Tibial nerve (tissue), 4 donors: ENCODE measurements at places on chromosomes 13 and 19. TPM values are rescaled to one million over a fixed set of nuclear protein-coding genes. Genes with fewer than 3 reads are reported as not detected.

Gene TNFSF9
- total RNA-seq, result 1.2 TPM

Gene SPRED3
- 0.21 TPM for total RNA-seq

Gene LYPD3
- 0.44 TPM for total RNA-seq

Gene ZNF534
- 0.66 TPM for total RNA-seq

Gene CYP4F8
- total RNA-seq, result not detected

Gene IGSF23
- total RNA-seq, result not detected

Gene CADM4
- 106 TPM for total RNA-seq

Gene BRCA2
- total RNA-seq, result 0.63 TPM

Gene SIGLEC5
- 0.20 TPM for total RNA-seq

Gene SLAIN1
- 2.8 TPM for total RNA-seq

Gene UBE2S
- total RNA-seq, result 8.0 TPM

Gene ERICH6B
- not detected for total RNA-seq

Gene KLK2
- not detected for total RNA-seq

Gene LRP3
- total RNA-seq, result 19.0 TPM

Gene ZSCAN22
- total RNA-seq, result 3.9 TPM

Gene ZC3H4
- total RNA-seq, result 25.5 TPM

Gene AKAP11
- 53.8 TPM for total RNA-seq

Gene SYNE4
- total RNA-seq, result 0.21 TPM

Gene IZUMO4
- total RNA-seq, result 35.6 TPM

Gene SLC44A2
- 104 TPM for total RNA-seq

Gene PTGER1
- 3.9 TPM for total RNA-seq

Gene CCNA1
- 1.2 TPM for total RNA-seq

Gene SHISA2
- total RNA-seq, result 7.5 TPM

Gene ZDHHC20
- total RNA-seq, result 61.0 TPM

Gene C13orf46
- total RNA-seq, result 3.6 TPM

Gene MZT1
- 3.0 TPM for total RNA-seq

Gene ZNF625
- total RNA-seq, result 8.1 TPM

Gene TPTE2
- 2.0 TPM for total RNA-seq

Gene POU4F1
- not detected for total RNA-seq

Gene LRRC25
- total RNA-seq, result 9.4 TPM
